Right lung (tissue), 10 donors: ENCODE measurements at places on chromosomes 6 and 20. TPM values are rescaled to one million over a fixed set of nuclear protein-coding genes. Genes with fewer than 3 reads are reported as not detected.

FLRT3 gene
- polyA plus RNA-seq: 8.0 TPM

AURKA gene
- 32.5 TPM for polyA plus RNA-seq

HINT3 gene
- polyA plus RNA-seq: 22.5 TPM

CST4 gene
- not detected for polyA plus RNA-seq

ITPA gene
- polyA plus RNA-seq: 43.6 TPM

B3GAT2 gene
- 1.9 TPM for polyA plus RNA-seq

OSER1 gene
- polyA plus RNA-seq: 48.1 TPM

ANKRD66 gene
- 0.34 TPM for polyA plus RNA-seq

POM121L2 gene
- polyA plus RNA-seq: not detected

TBPL1 gene
- polyA plus RNA-seq: 71.0 TPM

GNMT gene
- polyA plus RNA-seq: 1.3 TPM

MYLK4 gene
- polyA plus RNA-seq: 1.6 TPM

DDX39B gene
- polyA plus RNA-seq: 621 TPM

C20orf173 gene
- not detected for polyA plus RNA-seq

DNAJC5 gene
- 26.5 TPM for polyA plus RNA-seq

OPRM1 gene
- polyA plus RNA-seq: not detected

ISM1 gene
- polyA plus RNA-seq: 23.3 TPM

HLA-DRB1 gene
- 9.7 TPM for polyA plus RNA-seq

ECT2L gene
- 1.8 TPM for polyA plus RNA-seq

RPP40 gene
- polyA plus RNA-seq: 12.2 TPM

SCUBE3 gene
- 3.5 TPM for polyA plus RNA-seq

SSTR4 gene
- 0.17 TPM for polyA plus RNA-seq

GRM1 gene
- 0.09 TPM for polyA plus RNA-seq

CALHM5 gene
- 5.0 TPM for polyA plus RNA-seq

WFDC10B gene
- not detected for polyA plus RNA-seq

COL9A1 gene
- polyA plus RNA-seq: 2.3 TPM

STMND1 gene
- 6.5 TPM for polyA plus RNA-seq

EHMT2 gene
- polyA plus RNA-seq: 82.4 TPM

GFOD1 gene
- polyA plus RNA-seq: 6.3 TPM

FNDC1 gene
- polyA plus RNA-seq: 5.6 TPM

FAM217A gene
- 1.00 TPM for polyA plus RNA-seq

CNBD2 gene
- 2.4 TPM for polyA plus RNA-seq
